ENCODE measurements at places on chromosomes 6 and 20.

- no peak for DNase-seq
These were observed 286.2 kb downstream of the PREX1 start for GRCh38 chr20:48541581-48542071.

DNA sequence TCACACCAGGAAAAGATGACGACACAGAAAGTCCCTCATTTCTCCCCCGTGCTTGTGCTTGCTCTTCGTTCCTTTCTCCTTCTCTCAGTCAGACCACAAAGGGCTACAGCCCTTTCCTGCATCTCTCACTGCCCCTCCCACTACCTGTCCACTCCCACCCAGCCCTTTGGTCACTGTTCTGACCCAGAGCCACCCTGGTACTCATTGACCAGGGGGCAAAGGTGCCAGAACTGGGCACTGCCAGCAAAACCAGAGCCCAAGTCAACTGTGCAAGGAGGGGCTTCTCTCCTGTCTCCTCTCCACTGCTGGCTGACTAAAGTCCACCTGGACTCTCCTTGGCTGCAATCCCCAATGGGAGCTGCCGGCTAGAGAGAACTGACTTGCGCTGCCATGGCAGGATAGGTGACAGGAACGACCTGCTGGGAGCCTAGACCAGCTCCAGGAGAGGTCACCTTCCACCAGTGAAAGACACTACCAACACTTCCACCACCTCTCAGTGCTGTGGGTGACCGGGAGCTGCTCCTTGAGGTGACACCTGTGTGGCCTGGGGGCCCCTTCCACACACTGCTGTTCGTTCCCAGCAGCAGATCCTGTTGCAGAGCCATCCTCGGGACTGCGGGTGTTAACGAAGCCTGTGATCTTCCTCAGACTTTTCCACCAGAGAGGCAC lies 32.8 kb downstream of the KCNK17 start:
- DNase-seq = no peak

- DNase-seq = no peak
These were observed 152.4 kb downstream of the BCAS1 start for GRCh38 chr20:53918020-53918311.

GRCh38 chr20:46118481-46119020 lies 437 bp downstream of the CD40 start:
- DNase-seq = no peak

- no peak for DNase-seq
These were observed 7.4 kb upstream of the FNDC1 start for GRCh38 chr6:159161839-159162238.

DNA sequence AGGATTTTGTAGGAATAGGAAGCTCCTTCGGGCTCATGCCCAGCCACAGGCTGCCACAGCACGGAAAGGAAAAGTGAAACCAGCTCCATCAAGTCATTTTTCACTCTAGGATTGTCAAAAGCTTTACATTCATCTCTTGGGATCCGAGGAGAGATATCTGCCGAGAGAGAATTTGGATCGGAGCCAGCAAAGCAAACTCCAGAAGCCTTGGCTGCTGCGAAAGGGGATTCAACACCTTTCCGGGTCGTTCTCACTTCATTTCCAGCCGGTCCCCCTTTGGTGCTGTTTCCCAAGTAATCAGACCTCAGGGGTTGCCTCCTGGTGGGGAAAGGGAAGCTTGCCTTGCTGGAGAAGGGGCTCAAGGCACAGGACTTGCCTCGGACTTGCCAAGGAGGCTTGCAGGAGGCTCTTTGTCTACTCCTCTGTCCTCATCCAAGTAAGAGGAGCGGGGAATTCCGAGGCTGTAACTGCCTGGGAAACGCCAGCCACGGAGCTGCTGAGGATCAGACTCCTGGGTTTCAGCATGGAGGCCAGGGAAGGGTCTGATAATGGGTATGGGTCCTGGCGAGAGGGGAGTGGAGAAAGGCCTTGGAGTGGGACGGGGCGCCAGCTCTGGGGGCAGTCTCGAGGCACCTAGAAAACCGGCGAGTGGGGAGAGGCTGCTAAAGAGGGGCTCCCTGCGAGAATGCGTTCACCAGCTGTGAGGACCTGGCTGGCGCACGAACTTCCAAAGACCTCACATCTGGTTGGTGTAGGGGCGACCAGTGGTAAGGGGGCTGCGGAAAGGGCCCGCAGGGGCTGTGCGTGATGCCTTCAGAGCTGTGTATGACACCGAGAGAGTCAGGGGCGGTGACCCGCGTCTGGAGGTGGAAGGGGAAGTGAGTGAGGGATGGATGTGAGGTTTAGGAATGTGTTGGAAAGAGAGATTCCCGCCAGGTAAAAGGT lies 702 bp downstream of the ETV7 start:
- DNase-seq = peak; percentile 20

DNA sequence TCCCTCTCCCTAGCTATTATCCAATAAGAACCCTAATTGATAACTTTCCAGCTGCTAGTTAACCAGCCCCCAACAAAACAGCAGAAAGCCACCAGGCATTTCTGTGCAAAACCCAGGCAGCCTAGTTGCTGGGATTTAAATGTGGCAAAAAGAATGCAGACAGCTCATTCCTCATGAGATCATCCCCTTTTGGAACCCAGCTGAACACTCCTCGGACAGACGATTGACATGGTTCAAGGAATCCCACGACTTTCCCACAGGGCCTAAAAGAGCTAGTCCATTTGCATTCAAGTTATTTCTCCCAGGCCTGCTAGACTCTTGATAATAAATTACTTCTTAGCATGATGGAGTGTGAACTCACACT lies 24.0 kb downstream of the JAG1 start:
- no peak for DNase-seq

GRCh38 chr6:27911956-27912446 lies at the start of gene OR2B2:
Gene OR2B2 (minus strand): TSS chr6:27912396. CDS start chr6:27912319, 77 bp downstream.
- DNase-seq = peak; percentile 2

GRCh38 chr20:4090756-4091489 lies 75.6 kb upstream of the RNF24 start:
- peak; percentile 58 for DNase-seq

- no peak for DNase-seq
These were observed 76.9 kb downstream of the PRL start for GRCh38 chr6:22219925-22220324.

DNA sequence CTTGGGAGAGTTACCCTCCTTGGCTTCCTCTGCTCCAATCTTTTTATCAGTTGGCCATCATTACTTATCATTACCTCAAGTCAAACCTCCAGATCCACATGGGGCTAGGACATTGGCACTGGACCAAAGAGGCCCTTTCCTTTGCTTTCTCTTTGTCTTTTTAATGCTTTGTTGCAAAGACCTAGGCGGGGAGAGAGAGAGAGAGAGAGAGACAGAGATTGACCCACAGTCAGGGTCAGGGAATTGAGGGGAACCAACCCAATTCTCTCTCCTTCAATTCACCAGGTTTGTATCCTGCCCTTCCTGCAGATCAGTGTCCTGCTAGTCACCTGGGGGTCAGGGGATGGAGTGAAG lies 3.5 kb upstream of the VEGFA start:
- DNase-seq = no peak

DNA sequence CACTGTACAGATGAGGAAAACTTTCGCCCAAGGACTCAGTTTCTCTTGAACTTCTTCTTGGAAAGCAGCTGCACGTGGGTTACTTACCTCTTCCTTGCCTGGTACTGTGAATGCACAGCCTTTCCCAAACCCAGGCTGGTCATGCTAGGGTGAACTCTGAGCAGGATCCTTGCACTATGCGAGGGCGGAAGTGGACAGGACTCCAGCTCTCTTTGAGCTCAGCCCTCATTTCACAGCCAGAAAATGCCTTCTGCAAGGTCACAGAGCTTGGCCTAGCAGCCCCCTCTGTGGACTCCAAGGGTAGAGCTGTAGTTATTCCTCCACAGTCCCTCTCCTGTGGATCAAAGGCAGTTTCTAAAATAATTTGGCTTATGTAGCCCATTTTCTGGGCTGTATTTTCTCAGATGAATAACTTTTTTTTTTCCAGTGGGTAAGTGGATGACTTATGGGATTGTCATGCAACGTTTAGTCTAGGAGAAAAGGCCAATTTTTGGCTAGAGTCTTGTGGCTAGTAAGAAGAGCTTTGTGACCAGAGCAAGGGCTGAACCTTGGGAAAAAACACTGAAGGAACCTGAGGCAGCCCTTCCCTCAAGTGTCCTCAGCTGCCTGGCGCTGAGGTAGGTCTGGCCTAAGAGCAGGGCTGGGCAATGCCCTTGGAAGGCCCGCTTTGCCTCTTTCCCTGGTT lies 172.7 kb downstream of the SCP2D1 start:
- DNase-seq = no peak

GRCh38 chr20:13232999-13233398 lies 11.9 kb downstream of the ISM1 start:
- DNase-seq = no peak

DNA sequence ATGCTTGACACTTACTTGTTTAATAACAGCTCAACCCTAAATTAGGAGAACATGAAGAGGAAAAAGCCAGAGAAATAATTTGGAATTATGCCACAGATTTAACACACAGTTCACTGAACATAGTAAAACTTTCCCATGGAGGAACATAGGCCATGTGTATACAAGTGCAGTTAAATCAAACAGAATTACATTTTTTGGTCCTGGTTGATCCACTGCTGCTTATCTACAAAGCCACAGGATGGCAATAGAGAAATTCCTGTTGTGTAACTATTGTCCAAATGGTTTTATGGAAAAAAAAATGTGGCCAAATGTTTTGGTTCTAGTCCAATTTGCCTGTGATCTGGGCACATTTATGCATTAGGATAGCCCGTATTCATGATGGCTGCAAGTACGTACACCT lies 136.8 kb downstream of the ALDH8A1 start:
- DNase-seq = no peak

DNA sequence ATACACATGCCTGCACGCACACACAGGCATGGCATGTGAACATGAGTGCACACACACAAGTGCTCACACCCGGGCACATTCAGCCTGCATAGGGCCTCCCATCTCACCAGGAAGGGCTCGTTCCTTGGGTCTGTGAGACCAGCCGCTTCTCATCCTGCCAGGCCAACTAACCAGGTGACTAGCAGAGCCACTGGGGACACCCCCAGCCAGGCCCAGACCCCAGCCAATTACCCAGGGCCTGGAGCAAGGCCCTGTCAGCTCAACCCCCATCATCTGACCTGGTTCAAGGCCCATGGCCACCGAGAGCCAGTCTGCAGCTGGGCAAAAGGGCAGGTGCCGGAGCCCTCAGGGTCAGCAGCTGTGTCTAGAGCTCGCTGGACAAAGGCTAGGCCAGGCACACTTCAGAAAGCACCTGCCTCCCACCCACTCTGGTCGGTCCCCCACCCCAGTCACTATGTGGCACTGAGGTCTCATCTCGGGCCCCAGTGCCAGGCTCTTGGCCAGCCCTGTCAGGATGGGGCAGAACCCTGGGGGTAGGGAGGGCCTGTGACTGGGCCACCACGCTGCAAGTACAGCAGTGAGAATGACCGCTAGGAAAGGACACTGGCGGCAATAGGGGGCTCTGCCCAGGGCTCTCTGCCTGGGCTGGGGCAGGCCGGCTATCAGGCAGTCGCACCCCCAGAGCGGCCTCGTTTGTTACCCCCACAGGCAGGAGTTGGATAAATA lies 26.8 kb upstream of the MRGBP start:
- DNase-seq = no peak

DNA sequence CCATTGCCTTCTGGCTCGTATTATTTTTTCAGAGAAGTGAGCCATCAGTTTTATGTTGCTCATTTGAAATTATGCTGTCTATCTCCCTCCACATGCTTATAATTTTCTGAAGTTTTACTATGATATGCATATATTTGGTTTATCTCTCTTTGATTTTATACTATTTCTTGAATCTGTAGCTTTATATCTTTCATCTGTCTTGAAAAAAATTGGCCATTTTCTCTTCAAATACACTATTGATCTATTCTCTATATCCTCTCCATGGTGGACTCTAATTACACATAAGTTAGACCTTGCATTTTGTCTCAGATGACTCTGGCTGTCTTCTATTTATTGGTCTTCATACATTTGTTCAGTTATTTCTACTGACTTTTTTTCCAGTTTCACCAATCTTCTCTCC lies 13.7 kb upstream of the COL19A1 start:
- DNase-seq = no peak

GRCh38 chr6:132684272-132684671 lies 25.3 kb upstream of the TAAR1 start:
- no peak for DNase-seq

GRCh38 chr6:39114388-39114703 lies 640 bp downstream of the SAYSD1 start:
- DNase-seq = no peak

GRCh38 chr20:6576726-6577125 lies 190.8 kb upstream of the BMP2 start:
- peak; percentile 20 for DNase-seq

DNA sequence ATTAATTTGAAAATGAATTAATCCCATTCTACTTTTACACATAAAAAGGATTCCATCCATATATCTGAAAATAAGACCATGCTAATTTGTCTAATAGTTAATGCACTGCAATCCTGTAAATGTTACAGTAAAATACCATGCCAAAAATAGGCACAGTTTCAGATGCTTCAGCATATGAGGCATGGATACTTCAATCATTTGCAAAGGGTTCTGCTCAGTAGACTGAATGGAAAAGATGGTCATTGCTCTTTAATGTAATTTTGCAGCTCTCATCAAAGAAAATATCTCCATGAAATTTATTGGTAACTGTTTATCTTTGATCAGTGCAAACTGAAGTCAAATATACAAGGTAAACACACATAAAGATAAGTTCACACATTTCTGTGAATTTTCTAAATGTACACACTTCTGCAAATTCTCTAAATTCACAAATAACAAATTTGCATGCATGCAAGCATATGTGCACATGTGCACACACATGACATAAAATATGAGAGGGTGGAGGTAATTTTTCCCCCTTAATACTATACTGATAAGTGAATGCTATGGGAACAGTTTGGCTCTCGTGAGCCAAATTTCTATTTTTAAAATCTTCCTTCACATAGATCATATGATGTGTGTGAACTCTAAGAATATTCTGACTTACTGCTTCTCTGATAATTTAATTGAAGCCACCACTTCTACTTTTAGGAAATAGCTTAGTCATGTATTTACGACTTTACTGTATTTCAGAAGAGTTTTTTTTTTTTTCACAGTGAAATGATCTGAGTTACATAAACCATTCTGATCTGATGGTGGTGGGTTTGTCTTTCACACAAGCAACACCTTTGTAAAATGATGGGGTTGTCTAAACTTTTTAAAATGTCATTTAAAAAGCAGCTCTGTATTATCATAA lies 996.8 kb upstream of the CITED2 start:
- no peak for DNase-seq

DNA sequence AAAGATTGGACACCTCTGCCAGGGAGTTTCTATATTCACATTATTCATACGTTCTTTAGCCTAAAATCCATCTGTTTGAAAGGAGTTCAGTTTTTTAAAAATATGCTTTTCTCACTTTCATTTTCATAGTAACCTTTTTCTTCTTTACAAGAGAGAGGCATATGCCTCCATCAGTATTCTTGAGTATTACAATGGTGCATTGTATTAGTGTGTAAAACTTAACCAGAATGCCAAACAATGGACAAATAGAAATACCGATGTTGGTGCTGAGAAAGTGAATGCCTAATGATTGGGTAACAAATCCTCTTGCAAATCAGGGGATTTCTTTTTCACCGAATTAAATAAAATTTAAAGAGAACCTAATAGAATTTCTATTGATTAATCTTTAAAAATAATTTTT lies 163.2 kb upstream of the LAMA2 start:
- DNase-seq = no peak
